NK-92 treated with Interleukin-12 subunit alpha and Interleukin-12 subunit beta, amount 100 ng/mL, for 24 hours (cell line): ENCODE measurements at places on chromosomes 12 and 14.
A peak's percentile ranks its signal among the peaks of the same experiment; 100 is the strongest.

- DNase-seq, result no peak
Observed at GRCh38 chr14:74015176-74015575, 3.9 kb downstream of the ENTPD5 start.

GRCh38 chr12:91316161-91316906 lies 133.7 kb upstream of the DCN start:
- DNase-seq, result no peak

- no peak for DNase-seq
Observed at GRCh38 chr12:121123488-121123887, 9.2 kb upstream of the P2RX7 start.

DNA sequence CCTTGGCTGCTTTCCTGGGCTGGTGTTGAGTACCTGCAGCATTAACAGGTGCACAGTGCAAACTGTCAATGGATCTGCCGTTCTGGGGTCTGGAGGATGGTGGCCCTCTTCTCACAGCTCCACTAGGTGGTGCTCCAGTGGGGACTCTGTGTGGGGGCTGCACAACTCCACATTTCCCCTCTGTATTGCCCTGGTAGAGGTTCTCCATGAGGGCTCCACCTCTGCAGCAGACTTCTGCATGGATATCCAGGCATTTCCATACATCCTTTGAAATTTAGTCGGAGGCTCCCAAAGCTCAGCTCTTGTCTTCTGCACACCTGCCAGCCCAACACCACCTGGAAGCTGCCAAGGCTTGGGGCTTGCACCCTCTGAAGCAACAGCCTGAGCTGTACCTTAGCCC lies 198.6 kb downstream of the GXYLT1 start:
- no peak for DNase-seq

GRCh38 chr12:57367121-57367520 lies 63.7 kb downstream of the R3HDM2 start:
- DNase-seq, result no peak

DNA sequence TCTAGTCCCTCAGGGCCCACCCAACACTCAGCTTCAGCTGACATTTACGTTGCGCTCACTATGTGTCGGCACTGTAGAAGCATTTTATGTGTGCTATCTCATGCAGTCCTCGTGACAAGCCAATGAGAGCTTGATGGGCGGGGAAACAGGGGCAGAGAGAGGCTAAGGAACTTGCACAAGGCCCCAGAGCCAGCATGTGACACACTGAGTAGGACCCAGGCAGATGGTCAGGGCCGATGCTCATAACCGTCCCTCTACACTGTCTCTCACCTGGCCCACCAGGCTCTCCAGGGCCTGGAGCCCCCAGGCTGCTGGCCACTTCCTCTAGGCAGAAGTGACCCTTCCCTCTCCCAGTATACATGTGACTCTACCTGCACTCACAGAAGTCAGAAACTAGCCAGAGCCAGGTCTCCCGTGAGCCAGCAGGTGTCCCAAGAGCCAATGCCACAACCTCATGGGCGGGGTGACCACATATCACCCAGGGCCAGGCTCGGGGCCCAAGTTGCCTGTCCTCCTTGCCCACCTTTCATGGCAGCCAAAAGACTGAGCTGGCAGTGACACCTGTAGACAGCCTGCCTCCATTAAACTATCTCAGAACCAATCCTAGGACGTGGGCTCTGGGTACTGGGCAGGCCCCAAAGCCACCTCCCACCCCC lies 38.3 kb downstream of the TTC7B start:
- no peak for DNase-seq

GRCh38 chr14:57928732-57929131 lies 62.8 kb upstream of the SLC35F4 start:
- DNase-seq, result no peak

DNA sequence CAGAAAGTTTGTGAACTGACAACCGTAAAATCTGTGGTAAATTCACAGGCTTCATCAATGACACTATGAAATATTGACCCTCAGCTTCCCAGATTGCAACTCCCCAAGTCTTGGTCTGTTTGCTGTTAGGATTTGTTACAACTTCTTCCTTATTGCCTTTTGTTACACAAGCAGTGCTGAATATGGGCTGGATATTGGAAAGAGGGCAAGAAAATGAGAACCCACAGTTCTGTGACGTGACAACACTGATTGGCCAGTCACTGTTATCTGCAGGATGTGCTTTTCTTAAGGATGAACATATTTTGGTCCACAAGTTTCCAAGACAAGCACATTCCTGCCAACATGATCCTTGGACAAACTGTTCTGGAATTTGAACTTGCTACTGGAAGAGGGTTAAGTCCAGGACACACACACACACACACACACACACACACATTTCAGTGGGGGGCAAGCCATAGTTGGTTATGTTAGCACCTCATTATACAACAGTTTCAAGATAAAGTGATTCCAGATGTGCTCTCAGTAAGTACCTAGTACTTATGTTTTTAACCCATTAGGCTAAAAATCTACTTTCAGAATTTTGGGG lies 16.6 kb upstream of the SLC38A2 start:
- no peak for DNase-seq

- no peak for DNase-seq
Observed at GRCh38 chr14:55274146-55274545, 2.9 kb downstream of the FBXO34 start.

GRCh38 chr12:93502802-93503623 lies 35.7 kb downstream of the MRPL42 start:
- DNase-seq, result peak; percentile 2

GRCh38 chr14:103550451-103551337 lies 11.8 kb downstream of the BAG5 start:
- no peak for DNase-seq

DNA sequence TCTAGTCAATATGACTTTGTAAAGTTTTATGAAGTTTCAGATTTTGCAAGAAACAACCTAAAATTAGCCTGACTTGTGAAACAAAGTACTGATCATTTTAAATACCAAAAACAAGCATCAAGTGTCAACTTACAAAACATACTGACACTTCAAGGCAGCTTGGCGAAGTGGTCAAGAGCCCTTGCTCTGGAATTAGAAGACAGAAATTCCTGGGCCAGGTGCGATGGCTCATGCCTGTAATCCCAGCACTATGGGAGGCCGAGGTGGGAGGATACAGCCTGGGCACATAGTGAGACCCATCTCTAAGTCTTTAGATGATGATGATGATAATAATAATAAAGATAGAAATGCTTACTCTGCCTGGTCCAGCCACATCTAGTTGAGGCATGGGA lies 45.4 kb upstream of the NR2C1 start:
- DNase-seq, result no peak

DNA sequence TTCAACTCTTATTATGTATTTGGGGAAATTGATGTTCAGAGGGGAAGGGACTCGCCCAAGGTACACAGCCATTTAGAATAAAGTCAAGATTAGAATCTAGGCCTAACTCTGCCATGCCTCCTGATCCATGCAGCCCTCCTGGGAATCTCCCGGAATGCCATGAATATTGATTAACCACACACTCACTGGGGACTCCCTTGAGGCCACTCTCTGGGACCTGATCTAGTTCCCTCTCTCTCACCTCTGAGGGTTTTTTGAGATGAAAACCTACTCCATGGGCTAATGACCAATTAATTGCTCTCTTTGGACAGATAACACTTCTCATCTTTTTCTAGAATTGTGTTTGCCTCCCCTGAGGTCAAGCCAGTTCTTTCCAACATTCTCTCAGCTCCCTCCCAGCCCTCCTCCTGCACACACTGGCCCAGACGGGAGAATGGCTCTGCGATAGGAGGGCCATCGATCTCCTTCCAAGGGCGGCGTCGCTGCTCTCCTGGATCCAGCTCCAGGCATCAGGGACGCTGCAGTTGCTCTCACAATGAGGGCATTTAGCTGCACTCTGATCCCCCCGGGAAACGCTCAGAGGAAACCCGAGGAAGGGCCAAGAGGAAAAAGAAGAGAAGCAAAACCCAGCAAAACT lies 22.6 kb downstream of the WSCD2 start:
- no peak for DNase-seq

DNA sequence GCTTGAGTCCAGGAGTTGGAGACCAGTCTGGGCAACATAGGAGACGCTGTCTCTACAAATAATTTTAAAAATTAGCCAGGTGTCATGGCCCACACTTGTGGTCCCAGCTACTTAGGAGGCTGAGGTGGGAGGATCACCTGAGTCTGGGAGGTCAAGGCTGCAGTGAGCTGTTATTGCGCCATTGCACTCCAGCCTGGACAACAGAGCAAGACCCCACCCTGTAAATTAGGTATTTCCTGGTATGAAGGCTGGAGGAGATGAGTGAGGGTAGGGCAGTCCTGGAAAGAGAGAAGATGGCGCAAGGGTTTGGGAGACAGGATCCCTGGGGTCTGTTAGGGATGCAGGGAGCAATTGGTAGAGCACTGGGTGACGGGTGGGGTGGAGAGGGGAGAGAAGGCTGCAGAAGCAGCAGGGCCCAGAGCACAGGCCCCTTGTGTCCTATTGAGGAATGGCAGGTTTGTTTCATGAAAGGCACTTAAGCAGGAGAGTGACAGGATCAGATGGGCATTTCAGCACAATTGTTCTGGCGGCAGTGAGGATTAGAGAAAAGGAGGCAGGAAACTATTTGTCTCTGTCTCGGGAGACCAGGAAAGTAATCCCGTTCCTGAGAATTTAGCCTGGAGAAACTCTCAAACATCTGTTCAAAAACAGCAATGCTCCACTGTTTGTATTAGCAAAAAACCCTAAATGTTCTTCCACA lies 47.2 kb upstream of the KTN1 start:
- DNase-seq, result no peak

DNA sequence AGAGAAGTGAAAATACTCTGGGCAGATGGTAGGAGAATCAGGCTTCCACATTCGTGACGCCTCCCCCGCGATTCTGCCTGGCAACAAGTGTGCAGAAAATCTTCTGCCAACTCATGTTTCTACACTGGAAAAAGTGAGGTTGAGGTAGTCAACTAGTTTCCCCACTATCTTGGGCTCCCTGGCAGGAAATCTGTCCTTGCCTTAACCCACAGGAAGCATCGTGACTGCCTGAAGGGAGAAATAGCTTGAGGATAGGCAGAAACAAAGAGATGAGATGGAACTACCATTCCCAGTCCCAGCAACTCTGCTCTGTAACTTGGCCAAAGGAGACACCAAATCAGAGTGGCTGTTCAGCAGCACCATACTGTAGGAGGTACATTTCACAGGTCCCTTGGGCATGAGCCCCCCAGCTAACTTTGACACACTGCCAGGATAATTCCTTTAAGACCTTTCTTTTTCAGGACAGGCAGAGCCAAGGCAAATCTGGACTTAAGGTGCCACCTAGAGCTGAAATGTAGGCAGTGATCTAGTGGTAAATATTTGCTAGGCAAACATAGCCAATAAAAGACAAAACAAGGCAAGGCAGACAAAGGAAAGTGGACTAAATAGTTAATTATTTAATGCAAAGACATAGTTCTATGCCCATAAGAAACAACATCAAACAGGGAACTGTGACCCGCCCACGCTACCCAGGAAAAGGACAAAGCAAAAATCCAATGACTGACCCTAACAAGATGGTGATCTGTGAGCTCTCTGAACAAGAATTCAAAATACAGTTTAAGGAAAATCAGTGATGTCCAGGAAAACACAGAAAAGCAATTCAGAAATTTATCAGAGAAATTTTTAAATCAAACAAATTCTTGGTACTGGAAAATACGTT lies 205.1 kb downstream of the PTPRO start:
- DNase-seq, result no peak

- no peak for DNase-seq
Observed at GRCh38 chr14:32697114-32697513, 241.6 kb upstream of the NPAS3 start.

- no peak for DNase-seq
Observed at GRCh38 chr12:13148485-13148847, 45.0 kb upstream of the GSG1 start.

- DNase-seq, result no peak
Observed at GRCh38 chr14:57884175-57884574, 18.3 kb upstream of the SLC35F4 start.

DNA sequence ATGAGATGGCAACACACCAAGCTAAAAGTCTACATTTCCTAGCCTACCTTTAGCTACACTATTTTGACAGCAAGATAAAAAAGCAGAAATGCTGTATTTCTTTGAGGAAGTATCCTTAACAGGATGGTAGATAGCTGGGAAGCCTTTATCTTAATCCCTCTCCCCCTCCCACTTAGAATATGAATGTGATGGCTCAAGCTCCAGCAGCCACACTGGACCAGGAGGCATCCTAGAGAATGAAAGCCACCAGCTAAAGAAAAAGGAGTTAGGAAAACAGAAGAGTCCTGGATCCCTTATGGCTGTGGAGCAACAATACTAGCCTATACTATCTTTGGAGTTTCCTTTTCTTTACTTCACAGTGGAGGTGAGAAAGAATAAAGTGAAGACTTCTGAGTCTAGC lies 15.1 kb downstream of the NAP1L1 start:
- no peak for DNase-seq

DNA sequence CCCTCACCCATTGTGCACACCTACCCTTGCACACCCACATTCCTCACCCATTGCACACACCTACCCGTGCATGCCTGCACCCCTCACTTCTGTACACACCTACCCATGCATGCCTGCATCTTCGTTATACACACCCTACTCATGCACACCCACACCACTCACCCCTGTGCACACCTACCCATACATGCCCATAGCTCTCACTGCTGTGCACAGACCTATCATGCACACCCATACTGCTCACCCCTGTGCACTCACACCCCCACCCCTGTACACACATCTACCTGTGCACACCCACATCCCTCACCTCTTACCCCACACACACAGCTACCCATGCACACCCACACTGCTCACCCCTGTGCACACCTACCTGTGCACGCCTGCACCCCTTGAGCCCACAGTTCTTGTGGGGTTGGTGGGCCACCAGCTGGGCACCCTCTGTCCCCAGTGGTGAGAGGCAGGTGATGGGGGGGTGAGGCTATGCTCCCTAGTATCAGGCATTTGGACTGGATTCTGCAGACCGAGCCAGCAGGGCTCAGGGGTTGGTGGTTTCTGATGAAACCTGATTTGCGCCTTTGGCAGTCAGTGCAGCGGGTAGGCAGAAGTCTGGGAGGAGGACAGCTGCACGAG lies 15.6 kb downstream of the CEP170B start:
- no peak for DNase-seq

GRCh38 chr12:31234053-31234840 lies 91.7 kb downstream of the SINHCAF start:
- DNase-seq, result no peak

DNA sequence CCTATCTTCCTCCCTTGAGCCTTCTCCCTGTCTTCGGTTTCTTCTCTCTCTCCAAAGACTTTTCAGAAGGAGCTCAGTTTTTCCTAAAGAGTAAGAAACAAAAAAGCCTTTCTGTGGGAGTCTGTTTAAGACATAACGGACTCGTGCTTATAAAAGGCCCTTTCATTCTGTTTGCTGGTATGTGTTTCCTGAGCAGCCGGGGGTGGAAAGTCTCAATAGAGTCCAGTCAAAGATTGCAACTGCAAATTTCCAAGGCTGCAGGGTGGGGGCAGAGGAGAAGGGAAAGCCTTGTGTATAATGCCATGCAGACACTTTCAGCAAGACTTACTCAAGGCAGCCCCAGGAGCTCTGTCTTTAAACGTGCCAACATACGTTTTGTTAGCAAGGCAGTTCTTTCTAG lies 62.2 kb downstream of the GNG2 start:
- no peak for DNase-seq
